ENCODE measurements at places on chromosomes 11 and 22.

DNA sequence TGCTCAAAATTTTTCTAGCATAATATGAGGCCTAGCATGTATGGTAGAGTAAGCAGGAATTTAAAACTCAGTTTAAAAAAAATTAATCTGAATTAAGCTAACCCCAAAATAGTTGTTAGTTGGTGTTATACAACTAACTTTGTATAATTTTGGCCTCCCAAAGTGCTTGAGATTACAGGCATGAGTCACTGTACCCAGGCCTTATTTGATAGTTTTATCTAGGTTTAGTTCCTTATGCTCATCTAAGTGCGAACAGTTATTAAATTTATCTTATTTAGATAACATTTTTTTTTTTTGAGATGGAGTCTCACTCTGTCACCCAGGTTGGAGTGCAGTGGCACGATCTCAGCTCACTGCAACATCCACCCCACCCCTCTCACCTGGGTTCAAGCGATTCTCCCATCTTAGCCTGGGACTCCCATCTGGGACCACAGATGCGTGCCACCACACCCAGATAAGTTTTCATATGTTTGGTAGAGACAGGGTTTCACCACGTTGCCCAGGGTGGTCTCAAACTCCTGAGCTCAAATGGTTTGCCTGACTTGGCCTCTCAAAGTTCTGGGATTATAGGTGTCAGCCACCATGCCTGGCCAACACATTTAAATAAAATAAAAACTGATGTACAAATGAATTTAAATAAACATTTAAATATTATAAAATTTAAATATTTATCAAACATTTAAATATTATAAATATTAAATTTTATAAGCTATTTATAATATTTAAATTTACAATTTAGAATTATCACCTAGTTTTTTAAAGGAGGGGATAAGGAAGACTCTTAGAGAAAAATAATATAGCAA lies 7.5 kb downstream of the IL18 start:
- no peak for DNase-seq

- no peak for DNase-seq
Observed at GRCh38 chr11:96341211-96342013, 1.6 kb downstream of the MAML2 start.

GRCh38 chr11:121464352-121464946 lies 11.7 kb upstream of the SORL1-AS1 start:
- DNase-seq: peak; percentile 75

GRCh38 chr11:33321422-33321821 lies 64.2 kb downstream of the HIPK3 start:
- DNase-seq: no peak

- no peak for DNase-seq
Observed at GRCh38 chr11:7591987-7592386, 78.2 kb downstream of the PPFIBP2 start.

DNA sequence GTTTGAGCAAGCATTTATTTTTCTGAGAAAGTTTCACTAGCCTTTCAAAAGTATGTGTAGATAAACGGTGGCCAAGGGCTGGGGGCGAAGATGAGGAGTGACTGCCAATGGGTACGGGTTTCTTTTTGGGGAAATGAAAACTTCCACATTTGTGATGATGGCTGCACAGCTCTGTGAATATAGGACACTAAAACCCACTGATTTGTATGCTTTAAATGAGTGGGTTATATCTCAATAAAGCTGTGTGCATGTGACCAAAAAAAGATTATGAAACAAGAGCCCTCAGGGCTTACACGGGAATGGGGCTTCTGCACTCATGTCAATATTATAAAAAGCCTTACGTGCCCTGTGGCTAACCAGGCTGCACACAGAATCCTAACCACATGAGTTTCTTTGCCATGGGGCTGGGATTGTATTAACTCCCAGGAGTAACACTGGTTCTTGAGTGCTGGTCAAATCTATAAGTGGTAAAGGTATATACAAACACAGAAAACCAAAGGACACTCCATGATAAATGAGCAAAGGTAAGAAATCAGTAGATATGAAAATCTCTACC lies 31.3 kb downstream of the ABCC8 start:
- DNase-seq: no peak

GRCh38 chr11:121446752-121447156 lies 5.4 kb upstream of the SORL1 start:
- DNase-seq: peak; percentile 33

GRCh38 chr11:106329273-106330018 lies 252.0 kb downstream of the AASDHPPT start:
- DNase-seq: no peak

- DNase-seq: no peak
Observed at GRCh38 chr11:794013-794765, 3.9 kb downstream of the SLC25A22 start.

- peak; percentile 20 for DNase-seq
Observed at GRCh38 chr11:2531277-2531986, 86.6 kb downstream of the KCNQ1 start.
